ENCODE measurements at places on chromosomes 4 and X. TPM values are rescaled to one million over a fixed set of nuclear protein-coding genes. Genes with fewer than 3 reads are reported as not detected.
A peak's percentile ranks its signal among the peaks of the same experiment; 100 is the strongest.

- DNase-seq: no peak
Measured at GRCh38 chr4:68904786-68905185, 46.8 kb downstream of the UGT2A3 start.

GRCh38 chr4:150805183-150806025, 209.7 kb downstream of the LRBA start:
- no peak for DNase-seq

DNA sequence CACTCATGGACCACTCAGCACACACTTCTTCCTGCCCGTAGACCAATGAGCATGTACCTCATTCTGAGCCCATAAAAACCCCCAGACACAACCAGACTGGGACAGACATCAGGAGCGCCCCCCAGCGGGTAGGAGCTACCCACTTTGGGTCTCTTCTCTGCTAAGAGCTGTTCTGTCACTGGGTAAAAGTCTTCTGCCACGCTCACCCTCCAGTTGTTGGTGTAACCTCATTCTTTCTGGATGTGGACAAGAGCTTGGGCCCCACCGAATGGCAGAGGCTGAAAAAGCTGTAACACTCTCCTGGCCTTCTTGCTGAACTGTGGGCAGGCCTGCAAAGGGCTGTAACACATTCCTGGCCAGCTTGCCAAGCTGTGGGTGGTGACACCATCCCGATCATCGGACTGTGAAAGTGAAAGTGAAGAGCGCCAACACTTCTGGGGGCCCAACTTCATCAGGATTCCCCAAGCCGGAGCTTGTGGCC, 137.6 kb downstream of the TECRL start:
- DNase-seq: no peak

- DNase-seq: peak; percentile 76
Measured at GRCh38 chr4:185143601-185143969, 519 bp downstream of the SLC25A4 start.

DNA sequence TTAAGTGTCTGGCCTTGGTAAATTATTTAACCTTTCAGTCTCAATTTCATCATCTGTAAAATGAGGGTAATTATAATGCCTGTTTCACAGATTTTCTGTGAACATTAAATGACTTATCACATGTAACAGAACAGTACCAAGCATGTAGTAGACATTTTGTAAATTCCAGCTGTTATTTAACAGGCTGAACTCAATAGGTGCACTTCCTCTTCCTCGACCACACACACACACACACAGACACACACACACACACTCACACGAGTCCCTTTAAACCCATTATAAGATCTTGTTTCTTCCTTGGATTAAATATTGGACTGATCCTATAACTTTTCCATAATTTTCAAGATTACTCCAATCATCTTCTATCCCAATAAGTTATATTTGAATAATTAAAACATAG, 53.4 kb upstream of the COL25A1 start:
- DNase-seq: no peak

DNA sequence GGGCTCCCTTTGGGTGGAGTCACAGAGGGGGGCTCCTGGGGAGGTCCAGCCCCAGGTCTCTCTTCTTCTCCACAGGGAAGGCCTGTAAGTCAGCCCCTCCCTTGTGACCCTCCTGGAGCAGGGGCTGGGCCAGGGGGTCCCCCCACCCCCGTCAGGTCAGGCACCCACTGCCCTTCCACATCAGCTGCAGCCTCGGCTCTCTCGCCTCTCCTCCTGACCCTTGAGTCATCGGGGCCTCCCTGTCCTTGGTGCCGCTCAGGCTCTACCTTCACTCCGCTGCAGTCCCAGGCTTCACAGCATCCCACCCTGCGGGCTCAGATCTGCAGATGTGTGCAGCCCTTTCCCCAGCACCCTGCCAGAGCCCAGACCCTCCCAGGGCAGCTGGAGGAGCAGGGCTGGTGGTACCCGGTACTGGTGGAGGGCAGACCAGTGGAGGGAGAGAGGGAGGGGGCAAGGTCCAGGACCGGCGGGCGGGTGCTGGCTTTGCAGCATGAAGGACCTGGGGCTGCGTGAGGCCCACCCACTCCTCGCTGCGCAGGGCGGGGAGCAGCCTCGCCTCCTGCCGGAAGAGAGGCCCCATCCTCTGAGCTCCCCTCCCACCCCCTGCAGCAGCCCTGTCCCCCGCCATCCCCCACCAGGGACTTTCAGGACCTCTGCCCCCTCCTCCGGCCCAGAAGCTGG, 117.1 kb downstream of the FAM53A start:
- peak; percentile 52 for DNase-seq

- DNase-seq: no peak
Measured at GRCh38 chr4:55491486-55491885, 55.2 kb downstream of the CLOCK start.

GRCh38 chr4:83961575-83961974, 425.7 kb downstream of the GPAT3 start:
- no peak for DNase-seq

DNA sequence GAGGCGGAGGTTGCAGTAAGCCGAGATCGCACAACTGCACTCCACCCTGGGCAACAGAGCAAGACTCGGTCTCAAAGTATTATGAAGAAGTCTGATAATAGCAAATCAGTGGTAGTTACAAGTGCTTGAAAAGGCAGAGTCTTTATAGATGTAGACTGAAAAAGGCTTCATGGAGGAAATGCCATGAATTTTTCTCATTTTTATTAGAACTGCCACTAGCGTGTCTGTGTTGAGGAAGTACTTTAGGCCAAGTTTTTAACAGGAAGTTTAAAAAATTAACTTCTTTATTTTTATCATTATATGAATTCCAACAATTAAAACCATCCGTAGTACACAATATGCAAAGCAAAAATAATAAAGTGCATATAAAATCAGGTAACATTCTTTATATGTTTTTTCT, 32.8 kb upstream of the IL13RA1 start:
- DNase-seq: no peak

GRCh38 chrX:10833299-10834169, 213.1 kb upstream of the MID1 start:
- peak; percentile 43 for DNase-seq

- DNase-seq: peak; percentile 83
Measured at GRCh38 chr4:81631958-81632441, 160.3 kb upstream of the RASGEF1B start.

- DNase-seq: no peak
Measured at GRCh38 chr4:120447774-120448173, 381.1 kb upstream of the MAD2L1 start.

DNA sequence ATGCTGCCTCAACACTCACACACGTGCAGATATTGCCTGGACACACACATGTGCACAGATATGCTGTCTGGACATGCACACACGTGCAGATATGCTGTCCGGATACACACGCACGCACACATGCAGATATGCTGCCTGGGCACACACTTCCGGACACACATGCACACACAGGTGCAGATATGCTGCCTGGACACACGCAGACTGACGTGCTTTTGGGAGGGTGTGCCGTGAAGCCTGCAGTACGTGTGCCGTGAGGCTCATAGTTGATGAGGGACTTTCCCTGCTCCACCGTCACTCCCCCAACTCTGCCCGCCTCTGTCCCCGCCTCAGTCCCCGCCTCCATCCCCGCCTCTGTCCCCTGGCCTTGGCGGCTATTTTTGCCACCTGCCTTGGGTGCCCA, 14.7 kb downstream of the FGFRL1 start:
- DNase-seq: no peak

GRCh38 chr4:127251423-127251822, 381.3 kb upstream of the INTU start:
- DNase-seq: no peak

- DNase-seq: no peak
Measured at GRCh38 chrX:105109936-105110335, 110.6 kb downstream of the TEX13A start.

DNA sequence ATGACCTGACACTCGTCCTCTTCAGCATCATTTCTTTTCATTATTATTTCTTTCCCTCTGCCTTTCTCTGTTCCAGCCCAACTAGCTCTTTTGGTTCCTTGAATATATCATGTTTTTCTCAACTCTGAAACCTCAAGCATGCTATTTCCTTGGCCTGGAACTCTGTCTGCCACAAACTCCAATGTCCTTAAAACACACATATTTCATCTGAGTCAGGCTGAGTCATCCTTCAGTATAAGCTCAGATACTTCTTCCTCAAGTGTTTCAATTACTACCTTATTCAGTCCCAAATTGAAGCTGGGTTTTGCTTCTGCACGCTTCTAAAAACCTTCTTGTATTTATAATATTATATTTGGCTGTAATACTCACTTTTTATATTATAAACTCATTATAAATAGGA, 424.2 kb downstream of the PDGFC start:
- DNase-seq: no peak

DNA sequence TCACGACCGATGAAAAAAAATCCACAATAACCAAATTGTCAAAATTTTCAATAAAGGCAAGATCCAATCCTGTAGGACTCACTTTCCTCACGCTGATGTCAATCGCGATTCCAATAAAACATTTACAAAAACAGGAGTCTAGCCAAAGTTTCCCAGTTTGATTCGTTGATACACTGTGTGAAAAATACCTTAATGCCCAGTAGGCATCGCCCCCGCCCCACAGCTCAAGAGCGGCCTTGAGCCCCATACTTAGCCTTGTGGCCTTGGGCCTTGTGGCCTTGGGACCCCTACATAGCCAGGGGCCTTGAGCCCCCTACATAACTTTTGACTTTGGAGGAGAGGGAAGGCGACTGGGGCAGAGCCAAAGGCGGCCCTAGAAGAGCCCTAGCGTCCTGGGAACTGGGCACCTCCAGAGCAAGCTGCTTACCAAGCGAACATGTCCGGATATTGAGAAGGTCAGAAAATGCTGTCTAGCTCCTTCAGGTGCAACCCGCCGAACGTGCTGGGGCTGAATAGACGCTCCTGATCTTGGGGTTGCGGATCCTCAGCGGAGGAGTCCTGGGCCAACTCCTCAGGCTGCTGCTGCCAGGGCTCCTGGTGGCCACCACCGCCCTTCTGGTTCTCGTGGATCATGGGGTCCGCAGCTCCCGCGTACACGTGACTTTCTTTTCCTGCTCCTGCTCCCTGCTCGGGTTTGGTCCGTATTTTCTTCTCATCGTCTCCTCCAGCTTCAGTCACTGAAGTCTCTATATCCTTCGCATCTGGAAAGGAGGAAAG, 62.9 kb downstream of the RHOXF2B start:
- no peak for DNase-seq

- DNase-seq: no peak
Measured at GRCh38 chrX:129347291-129347690, 176.0 kb downstream of the SMARCA1 start.

DNA sequence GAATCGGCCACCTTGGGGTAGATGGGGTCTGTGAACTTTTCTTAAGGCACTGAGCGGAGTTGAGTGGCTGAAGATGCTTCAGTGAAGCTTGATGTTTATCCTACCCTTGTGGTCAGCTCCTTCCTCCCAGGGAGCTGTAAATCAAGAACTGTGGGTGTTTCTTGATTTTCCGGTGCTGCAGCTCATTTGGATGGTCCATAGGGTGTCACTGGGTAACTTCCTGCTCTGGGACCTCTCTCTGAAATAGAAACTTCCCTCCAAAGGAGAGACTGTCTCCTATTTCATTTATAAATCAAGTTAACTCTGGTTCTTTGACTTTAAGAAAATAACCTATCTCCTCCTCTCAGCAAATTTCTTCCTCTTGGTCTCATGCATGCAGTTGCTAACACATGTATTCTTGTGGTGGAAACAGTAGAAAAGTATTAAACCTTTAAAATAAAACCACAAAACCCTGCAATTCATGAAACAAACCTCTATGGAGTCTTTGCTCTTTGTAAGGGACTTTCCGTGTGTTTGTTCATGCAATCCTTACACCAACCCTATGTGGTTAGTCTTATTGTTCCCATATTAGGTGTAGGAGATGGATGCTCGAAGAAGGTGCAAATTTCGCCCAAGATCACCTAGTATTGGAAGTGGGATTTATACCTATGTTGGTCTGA, 110.3 kb downstream of the SHROOM3 start:
- peak; percentile 81 for DNase-seq

DNA sequence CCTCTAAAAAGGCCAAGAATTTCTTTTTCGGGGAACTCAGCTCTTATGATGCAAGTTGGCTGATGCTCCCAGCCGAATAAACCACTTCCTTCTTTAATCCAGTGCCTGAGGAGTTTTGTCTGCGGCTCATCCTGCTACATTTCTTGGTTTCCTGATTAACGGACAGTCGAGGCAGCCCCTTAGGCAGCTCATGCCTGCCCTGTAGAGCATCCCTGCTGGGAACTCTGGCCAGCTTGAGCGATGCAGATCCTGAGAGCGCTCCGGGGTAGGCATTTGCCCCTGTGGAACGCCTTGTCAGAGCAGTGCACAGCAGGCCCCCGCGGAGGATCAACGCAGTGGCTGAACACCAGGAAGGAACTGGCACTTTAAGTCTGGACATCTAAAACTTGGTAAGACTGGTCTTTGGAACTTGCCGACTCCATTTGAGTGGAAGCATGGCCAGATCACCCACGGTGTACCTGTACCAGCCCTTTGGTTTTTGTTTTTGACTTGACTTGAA, 3.1 kb downstream of the CT45A10 start:
- no peak for DNase-seq

DNA sequence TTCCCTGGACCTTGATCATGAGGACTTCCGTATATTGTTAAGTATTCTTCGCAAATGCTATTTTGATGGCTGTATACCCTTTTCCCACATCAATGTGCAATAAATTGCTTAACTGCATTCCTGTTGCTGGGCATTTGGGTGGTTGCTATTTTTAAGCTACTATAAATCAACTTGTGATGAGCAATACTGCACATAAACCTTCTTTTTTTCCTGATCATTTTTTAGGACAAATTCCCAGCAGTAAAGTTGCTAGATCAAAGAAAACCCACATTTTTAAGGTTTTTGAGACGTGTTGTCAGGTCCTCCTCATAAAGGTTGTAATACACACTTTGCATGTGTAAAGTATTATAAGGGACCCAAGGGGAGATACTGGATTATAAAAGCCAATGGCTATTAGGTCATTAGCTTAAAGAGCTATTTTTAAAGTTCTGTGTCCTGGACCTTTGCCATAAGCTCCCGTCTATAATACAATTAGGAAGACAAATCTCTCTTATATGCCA, 35.6 kb downstream of the LIMCH1 start:
- no peak for DNase-seq

GRCh38 chr4:145785391-145786008, 105.6 kb downstream of the C4orf51 start:
- no peak for DNase-seq

IQSEC2 gene
- 20.9 TPM for total RNA-seq

STIM2 gene
- total RNA-seq: 38.9 TPM

SEC31A gene
- total RNA-seq: 204 TPM

SASH3 gene
- 18.3 TPM for total RNA-seq

ADGRL3 gene
- total RNA-seq: 8.9 TPM

HEPH gene
- total RNA-seq: 14.4 TPM

SYTL5 gene
- total RNA-seq: 0.69 TPM

BLOC1S4 gene
- total RNA-seq: 14.2 TPM

PWWP3B gene
- total RNA-seq: 1.4 TPM

Data from kidney (tissue), 22 donors.